ENCODE measurements at places on chromosomes 7 and 10.

GRCh38 chr7:92177362-92177761 is 1.6 kb downstream of the LRRD1 start:
- no peak for DNase-seq

DNA sequence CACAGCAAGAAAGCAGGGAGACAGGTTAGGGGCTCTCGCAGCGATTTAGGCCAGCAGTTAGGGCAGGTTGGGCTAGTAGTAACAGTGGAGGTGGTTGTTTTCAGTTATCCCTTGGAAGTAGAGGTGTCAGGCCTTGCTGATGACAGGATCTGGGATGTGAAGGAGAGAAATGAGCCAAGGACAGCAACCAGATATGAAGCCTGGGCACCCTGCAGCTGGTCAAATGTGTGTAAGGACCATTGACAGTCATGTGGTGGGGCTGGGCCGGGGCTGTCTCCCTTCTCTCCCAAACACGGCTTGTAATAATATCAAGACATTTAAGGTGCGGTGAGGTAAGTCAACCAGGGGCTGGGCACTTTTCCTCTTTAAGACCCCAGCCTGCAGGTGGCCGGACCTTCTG is 112.5 kb upstream of the IGFBP3 start:
- DNase-seq: no peak

DNA sequence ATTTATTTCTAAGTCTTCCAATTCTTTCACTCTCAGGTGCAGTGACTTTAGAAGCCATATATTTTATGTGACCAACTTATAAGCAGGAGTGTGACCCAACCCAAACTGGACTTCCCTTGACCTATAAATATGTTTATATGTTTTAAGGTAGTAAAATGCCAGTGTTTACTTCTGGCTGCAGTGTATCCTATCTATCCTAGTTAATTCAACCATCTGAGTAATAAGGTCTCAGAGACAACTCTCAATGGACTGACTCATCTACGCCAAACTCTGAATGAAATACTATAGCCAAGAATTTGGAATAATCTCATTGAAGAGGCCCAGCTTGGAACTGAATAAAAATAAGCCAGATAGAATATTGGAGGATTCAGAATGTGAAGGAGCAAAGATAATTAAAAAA is 544.5 kb upstream of the SORCS1 start:
- no peak for DNase-seq

- DNase-seq: no peak
Measured at GRCh38 chr10:82925547-82925946, 1050.6 kb downstream of the NRG3 start.

DNA sequence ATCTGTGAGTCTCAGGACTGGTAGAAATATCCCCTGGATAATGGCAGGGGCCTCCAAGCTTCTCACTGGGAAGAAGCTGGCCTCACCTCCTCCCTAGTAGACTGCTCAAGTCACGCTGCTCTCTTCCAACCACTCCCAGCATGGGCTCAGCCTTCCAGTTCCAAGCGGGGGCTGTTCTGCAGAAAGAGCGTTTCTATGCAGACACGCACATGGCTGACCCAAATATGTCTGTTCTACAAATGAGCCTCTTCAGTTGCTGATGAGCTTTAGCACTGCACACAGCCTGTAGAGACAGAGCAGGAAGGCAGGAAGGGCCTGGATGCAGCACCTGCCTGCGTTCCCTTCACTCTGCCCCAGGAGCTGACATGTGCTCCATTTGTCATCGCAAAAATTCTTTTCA is 523.9 kb upstream of the MGMT start:
- DNase-seq: no peak

DNA sequence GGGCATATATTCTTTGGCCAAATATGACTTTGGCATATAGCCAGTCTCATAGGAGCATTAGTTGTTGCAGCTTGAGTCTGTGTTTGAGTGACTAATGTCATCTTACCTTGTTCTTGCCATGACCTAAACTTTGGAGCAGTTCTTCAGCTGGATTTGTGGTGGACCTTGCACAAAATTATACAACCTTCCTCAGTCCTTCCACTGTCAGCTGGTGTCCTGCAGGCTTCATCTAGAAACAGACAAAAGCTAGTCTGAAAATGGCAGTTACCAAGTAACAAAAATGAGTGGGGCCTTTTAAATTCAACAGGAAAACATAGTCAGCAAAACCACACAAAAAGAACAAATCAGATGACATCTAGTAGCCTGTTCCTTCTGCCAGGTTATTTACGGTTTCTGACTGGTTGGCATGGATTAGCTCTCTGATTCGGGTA is 59.5 kb upstream of the HECTD2 start:
- no peak for DNase-seq

- no peak for DNase-seq
Measured at GRCh38 chr10:126247446-126247975, 140.8 kb downstream of the ADAM12 start.

DNA sequence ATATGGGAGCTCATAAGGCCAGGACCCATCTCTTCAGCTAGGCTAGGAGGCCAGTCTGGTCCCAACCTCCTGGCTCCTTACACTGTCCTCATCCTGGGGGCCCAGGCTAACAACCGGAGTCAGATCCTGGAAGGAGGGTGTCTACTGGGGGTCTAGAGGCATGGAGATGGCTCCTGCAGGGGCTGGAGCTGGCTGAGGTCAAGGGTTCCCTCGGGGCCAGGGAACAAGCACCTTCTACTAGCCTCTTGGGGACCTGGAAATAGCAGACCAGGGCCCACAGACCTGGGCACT is 37.2 kb downstream of the CLRN3 start:
- no peak for DNase-seq

DNA sequence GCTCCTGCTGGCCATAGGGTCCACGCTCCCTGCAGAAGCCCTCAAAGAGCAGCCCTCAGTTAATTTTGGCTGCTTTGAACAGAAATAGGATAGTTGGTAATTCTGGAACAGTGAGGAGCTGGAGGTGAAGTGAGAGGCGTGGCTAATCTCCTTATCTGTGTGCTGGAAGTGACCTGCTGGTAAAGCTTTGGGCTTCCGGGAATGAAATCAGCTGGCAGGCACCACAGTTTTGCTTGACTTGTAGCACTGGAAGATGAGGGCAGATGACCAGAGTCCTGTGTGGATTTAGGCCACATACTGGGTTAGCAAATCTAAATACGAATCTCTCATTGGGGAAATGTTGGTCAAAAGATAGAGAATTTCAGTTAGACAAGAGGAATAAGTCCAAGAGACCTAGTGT is 10.2 kb downstream of the ATP6V0E2 start:
- no peak for DNase-seq

- no peak for DNase-seq
Measured at GRCh38 chr7:42627626-42628025, 284.2 kb downstream of the C7orf25 start.

DNA sequence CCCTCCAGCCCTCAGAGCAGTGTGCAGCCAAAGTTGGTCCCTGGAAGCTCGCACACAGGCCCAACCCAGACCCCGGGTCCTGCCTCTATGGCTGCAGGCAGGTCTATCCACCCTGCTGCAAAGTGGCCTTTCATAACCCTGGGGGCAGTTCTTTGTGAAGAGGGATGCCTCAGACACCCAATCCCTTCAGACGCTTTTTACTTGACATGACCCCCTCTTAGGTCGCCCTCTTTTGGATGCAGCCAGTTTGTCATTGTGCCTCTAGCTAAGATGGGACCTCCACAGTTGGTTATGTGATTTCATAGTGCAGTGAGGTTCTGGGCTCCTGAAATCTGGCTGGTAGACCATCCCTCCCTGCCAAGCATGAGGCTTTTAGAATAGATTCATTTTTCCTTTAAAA is 27.3 kb downstream of the SMKR1 start:
- DNase-seq: no peak

DNA sequence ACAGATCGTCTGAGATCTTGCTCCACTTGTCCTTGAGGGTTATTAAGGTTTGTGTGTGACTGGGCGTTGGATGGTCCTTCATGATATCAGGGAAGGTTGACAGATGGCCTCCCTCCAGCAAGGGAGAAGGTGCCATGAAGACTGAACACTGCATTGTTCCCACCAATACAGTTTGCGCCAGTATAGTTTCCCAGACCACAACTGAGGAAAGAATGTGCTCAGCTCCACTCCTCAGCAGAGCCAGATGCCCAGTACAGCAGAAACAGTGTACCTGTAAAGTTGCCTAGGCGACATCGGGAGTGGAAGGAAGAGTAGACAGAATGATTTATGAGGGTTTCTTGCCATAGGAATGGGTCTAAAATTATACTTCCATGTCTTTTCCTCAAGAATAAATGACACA is 137.5 kb downstream of the ST7 start:
- no peak for DNase-seq

- no peak for DNase-seq
Measured at GRCh38 chr10:61406736-61407135, 46.4 kb downstream of the TMEM26 start.

DNA sequence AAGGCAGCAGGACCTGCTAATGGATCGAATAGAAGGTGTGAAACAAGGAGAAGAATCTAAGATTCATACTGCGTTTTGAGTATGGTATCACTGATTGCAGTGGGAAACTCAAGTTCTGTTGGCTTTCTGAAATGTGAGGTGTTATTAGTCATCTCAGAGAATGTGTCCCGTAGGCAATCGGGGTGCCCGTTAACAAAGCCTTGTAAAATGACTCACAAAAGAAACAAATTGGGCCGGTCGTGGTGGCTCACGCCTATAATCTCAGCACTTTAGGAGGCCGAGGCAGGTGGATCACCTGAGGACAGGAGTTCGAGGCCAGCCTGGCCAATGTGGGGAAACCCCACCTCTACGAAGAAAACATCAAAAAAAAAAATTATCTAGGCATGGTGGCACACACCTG is 118.2 kb upstream of the C7orf33 start:
- DNase-seq: no peak

- no peak for DNase-seq
Measured at GRCh38 chr10:121864168-121864567, 63.7 kb downstream of the ATE1 start.

- DNase-seq: no peak
Measured at GRCh38 chr7:129188372-129188891, at the start of gene SMO. Gene SMO (plus strand): TSS chr7:129188633. CDS start chr7:129189152, 519 bp downstream.

DNA sequence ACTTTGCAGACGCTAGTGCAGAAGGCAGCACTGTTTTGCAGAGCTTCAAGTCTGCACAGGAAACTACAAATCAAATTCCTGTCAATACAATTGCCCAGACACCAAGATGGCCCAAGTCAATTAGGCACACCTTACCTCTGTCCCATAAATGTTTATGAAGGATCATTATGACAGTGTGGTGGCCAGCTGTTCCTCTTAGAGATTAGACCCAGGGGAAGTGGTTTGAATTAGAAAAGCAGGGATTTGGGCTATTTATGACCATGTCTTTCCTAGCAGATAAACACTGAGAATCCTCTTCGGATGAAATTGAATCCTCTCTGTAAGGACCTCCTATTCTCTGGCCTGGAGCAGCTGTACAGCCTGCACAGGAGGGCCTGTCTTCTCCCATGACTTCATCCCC is 9.9 kb upstream of the NEUROG3 start:
- no peak for DNase-seq

GRCh38 chr10:103564116-103564501 is 70.6 kb downstream of the NEURL1 start:
- no peak for DNase-seq

DNA sequence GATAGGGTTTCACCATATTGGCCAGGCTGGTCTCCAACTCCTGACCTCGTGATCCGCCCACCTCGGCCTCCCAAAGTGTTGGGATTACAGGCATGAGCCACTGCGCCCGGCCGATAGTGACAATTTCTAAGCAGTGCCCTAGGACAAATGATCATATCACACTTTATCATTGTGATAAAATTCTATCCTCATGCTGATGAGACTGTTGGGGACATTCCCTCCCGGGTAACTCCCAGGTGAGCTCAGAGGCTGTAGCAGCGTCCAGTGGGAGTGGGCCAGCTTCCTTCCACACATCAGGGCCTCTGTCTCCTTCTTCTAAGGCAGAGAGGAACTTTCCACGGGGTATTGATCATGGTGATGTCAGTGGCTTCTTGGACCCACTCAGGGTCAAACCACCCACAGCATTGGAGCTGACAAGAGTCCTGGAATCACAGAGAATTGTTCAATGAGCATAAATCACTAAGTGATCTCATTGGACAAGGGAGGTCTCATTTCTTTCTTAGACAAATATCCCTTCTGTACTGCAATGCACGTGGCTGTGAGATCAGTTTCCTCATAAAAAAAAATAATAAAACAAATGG is 256.1 kb downstream of the KLF6 start:
- no peak for DNase-seq

DNA sequence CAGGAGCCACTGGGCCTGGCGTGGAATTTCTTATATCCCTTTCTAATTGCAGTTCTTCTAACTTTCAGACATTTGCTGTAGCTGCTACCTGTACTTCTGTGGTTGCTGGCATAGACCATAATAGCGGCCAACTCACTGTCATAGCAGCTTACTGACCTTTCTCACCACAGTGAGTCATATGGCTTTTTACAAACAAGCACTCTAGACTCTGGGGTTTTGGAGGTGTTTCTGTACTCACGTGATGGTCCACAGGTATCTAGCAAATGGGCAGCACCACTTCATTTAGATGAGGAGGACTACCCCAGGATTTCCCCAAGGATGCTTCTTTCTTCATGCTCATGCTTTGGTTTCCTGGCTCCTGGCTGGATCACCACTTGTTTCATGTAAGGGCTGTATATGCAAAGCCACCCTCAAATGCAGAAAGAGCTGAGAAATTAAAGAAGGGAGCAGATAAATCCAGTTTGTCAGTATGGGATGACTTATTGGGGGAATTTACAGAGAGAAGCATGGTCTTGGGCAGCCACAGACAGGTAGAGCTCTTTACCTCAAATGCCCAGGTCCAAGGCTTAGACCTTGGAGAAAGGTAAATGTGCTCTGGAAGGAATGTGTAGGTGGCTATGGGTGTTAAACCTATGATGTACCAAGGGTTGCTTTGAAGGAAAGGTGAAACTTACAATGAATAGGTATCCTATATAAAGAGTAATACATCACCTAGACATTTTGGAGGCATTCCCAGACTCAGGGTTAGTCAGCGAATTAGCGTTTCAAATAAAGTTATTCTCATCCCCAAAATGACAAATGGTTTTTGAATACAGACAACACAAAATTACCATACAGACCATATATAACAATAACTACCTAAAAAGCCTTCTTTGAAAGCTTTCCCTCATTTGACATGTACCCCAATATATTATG is 15.9 kb upstream of the SLC25A16 start:
- DNase-seq: no peak

- DNase-seq: no peak
Measured at GRCh38 chr7:12839508-12840153, 152.2 kb downstream of the ARL4A start.

- no peak for DNase-seq
Measured at GRCh38 chr7:46137725-46138124, 216.7 kb upstream of the IGFBP3 start.

GRCh38 chr10:24784061-24784460 is 60.4 kb upstream of the ARHGAP21 start:
- no peak for DNase-seq

GRCh38 chr10:7511612-7512011 is 100.8 kb upstream of the SFMBT2 start:
- DNase-seq: no peak

DNA sequence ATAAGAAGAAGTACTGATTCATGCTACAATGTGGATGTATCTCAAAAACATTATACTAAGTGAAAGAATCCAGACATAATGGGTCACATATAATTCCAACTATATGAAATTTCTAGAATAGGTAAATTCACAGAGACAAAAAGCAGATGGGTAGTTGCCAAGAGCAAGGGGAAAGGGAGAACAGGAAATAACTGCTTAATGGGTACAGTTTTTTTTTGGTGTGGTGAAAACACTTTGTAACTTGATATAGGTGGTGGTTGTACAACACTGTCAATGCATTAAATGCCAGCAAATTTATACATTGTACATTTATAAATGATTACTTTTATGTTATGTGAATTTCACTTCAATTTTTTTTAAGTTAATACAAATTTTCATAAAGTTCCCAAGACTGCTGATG is 19.4 kb upstream of the LRRN3 start:
- no peak for DNase-seq

- no peak for DNase-seq
Measured at GRCh38 chr7:109179601-109180000, 609.9 kb downstream of the DNAJB9 start.
